NCI-H187 treated with DMSO at 0.1 percent for 48 hours (cell line): ENCODE measurements at places on chromosomes 16 and 17.
A peak's percentile ranks its signal among the peaks of the same experiment; 100 is the strongest.

GRCh38 chr17:9170853-9171252 lies 149.5 kb downstream of the NTN1 start:
- DNase-seq = no peak

GRCh38 chr17:82433560-82434215 lies 15.3 kb upstream of the OGFOD3 start:
- DNase-seq = no peak

DNA sequence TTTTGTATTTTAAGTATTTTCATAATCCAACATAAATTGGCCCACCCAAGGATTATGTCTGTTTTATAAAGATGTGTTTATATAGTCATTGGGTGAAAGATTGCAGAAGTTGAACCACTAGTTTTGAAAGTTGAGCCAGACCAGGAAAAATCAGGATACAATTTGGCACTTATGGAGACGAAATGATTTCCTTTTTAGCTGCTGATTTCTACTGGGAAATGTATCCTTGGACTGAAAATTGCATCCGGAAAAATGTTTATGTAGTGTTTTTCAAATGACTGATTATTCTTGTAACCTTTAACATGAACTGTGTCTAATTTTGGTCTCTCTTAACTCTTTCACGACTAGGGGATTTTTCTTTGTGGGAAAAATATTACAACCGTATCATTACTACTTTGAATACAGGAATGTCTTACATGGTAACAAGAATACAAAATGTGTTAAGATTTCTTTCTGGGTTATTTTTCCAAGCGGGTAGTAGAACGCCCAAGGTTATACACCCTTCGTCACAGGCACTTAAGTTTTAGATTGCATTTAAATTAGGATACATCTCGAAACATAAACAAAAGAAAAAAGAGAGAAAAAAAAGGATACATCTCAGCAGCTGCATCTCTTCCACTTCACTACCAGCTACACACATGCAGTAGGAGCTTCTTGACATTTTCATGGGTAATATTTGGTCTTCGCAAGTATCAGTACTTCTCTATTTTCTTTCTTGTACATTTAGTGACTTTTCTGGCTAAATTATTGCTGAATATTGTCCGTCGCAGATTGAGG lies 273.0 kb upstream of the TBX2 start:
- DNase-seq = peak; percentile 10

GRCh38 chr17:57755480-57756070 lies 10.5 kb upstream of the CCDC182 start:
- no peak for DNase-seq

- no peak for DNase-seq
These were observed 52.4 kb upstream of the ETV4 start for GRCh38 chr17:43598357-43599045.

DNA sequence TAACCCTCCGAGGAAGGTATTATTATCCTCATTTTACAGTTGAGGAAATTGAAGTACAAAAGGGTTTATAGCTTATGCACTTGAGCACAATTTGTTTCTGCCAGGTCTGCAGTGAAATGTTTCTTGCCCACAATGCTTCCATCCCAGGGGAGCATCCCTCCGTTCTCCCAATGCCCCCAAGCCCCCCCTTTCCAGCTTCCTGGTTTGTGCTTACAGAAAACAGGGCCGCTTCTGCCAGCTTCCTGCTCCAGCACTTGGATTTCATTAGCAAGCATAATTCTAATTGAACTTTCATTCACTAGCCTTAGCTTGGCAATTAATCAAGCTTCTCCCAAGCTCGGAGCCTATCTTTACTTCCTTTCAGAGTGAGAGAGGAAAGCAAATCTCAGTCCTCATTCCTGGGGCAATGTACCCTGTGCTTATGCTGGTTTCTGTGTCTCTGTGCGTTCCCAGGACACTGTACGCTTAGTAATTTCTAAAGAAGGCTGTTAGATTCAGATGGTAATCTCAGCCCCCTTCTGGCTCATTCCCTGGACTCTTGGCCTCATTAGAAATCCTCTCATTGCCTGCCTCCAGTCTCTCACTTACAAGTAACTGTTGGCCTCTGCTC lies 141.6 kb downstream of the HS3ST2 start:
- DNase-seq = no peak

DNA sequence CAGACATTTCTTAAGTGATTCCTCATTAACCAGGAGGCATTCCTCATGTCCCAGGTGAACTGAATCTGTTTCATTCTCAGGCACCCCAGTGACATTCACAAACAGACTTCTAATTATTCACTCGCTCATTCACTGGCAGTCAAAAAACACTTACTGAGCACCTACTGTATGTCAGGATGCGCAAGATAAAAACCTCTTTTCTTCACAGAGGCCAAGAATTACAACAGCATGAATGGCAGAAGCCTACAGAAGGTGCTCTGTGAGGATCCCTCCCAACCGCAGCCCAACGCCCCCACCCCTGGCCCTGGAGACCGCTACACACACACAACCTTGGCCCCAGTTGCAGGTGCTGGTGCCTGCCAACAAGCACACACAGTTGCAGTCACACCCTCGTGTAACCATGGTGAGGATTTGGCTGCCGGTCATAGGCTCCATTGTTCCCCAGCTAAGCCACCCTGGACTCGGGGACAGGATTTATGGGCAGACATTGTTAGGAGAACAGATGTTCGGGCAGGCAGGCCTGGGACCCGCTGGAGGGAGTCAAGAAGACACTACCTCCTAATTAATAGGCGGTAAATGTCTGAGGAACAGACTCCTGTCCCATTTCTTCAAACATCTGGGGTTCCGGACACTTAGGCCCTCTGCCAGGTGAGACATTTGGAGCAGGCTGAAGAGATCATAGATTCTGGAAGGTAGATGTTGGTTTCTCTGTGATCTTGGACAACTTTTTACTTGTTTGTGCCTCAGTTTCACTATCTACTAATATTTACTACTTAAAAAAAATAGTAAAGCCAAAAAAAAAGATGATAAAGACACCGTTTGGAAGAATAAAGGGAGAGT lies 43.2 kb downstream of the CUEDC1 start:
- DNase-seq = peak; percentile 44

DNA sequence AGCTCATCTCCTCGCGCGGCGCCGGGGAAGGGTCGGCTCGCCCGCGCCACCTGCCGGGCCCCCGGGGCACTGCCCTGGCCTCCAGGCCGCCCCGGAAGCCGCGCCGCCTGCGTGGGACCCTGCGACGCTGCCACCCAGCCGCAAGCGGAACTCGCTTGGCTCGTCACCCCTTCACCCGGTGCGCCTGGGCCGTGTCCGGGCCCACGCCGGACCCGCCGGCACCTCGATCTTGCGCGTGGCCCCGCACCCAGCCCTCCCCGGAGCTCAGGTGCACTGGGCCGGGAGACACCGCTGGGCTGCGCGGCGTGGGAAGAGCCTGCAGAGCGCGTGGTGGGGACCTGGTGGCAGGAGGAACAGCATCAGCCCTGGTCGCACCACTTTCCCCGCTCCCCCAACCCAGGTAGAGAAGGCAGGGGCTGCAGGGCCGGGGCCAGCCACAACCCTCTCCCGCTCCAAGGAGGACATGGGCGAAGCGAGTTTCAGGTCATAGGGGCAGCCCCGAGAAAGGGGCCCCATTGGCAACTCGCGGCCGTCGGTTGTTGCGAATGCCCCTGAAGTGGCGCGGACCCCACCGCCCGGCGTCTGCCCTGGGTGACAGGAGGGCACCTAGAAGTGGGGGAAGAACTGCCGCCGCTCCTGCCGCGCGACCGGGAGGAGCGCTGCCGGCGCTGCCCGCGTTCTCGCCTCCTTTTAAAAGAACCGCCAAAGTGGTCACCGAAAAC lies 363 bp upstream of the MIF4GD start:
- no peak for DNase-seq

GRCh38 chr17:39094607-39095308 lies 56.7 kb downstream of the PLXDC1 start:
- no peak for DNase-seq

- no peak for DNase-seq
These were observed 198.9 kb downstream of the ZFHX3 start for GRCh38 chr16:72848759-72849664.

GRCh38 chr16:19131825-19132218 lies 18.1 kb downstream of the ITPRIPL2 start:
- DNase-seq = no peak

DNA sequence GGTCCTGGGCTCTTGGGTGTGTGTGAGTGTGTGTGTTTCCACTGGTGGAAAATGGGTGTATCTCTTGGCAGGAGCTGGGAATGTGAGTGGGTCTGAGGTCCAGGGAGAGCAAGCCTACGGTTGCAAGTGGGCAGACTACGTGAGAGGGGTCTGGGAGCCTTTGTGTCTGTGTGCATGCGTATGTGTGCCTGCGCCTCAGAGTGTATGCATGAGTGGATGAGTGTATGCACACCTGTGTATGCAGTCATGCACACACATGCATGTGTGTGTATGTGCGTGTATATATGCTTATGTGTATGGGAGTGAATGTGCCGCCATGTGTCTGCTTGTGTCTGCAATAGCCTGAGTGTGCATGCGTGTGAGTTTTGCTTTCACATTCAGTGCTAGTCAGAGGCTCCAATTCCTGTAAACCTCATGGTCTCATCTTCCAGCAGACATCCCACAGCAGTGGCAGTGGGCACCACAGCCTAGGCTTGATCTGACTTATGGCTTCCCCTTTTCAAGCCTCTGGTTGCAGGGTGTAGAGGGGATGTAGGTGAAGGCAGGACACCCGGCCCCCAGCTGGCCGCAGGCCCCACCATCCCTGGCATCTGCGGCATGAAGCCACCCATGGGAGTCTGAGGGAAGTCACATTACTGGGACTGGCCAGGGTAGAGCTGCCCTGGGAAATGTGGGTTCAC lies 19.7 kb upstream of the RMI2 start:
- no peak for DNase-seq

DNA sequence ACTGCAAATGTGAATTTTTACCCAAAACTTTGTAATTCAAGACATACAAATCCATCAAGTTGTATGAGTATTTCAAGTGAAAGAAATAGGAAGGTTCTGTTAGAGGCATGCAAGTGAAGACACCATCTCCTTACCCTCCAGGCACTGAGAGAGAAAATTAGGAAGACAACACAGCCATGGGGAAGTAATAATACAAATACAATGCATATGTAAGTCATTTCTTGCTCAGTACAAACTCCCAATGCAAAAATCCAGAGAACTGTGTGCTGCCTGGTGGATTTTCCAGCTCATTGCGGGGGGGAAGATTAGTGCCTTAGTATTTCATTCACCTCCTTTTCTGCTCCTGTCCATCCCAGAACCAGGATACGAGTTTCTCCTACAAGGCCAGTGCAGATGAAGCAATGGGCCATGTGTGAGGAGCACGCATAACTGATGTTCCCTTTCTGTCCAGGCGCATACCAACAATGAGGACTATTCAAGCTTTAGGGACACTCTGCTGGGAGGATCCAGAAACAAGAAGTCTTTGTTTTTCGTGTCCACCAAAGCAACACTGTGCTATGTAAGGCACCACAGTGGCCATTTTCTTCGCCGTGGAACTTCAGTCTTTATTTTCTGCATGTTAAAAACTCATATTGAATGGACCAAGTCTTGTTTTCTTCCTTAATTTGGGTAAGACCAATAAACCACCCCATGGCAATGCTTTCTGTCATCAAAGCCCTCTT lies 143.7 kb upstream of the RCVRN start:
- DNase-seq = no peak

DNA sequence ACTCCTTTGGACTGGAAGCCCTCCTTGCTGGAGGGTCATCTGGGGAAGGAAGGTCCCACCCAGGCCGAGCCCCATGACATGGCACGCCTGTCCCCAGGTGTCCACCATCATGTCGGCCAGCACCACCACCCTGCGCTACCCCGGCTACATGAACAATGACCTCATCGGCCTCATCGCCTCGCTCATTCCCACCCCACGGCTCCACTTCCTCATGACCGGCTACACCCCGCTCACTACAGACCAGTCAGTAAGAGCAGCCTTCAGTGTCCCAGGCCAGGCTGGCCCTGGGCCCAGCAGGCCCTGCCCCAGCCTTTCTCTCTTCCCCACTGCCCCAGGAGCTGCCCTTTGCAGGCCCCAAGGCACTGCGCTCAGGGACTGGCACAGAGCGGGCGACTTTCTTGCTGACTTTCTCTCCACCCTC lies 6.5 kb downstream of the TUBG2 start:
- no peak for DNase-seq

DNA sequence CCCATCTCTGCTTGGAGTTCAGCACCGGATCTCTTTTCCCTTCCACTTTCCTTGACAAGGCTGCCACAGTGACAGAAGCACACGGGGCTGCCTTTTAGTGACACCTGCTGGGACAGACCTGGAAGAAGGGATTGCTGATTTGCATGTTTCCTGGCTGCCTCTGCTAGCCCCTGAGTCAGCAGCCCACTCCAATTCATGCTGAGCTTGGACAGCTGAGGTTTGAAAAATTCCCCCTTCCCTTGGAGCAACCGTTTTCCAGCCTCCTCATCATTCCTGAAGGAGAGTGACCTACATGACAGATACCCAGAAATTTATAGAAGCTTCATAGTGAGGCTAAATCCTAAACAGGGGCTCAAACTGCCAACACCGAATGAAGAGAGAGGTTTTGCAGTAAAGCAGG lies 18.8 kb upstream of the RBL2 start:
- no peak for DNase-seq

DNA sequence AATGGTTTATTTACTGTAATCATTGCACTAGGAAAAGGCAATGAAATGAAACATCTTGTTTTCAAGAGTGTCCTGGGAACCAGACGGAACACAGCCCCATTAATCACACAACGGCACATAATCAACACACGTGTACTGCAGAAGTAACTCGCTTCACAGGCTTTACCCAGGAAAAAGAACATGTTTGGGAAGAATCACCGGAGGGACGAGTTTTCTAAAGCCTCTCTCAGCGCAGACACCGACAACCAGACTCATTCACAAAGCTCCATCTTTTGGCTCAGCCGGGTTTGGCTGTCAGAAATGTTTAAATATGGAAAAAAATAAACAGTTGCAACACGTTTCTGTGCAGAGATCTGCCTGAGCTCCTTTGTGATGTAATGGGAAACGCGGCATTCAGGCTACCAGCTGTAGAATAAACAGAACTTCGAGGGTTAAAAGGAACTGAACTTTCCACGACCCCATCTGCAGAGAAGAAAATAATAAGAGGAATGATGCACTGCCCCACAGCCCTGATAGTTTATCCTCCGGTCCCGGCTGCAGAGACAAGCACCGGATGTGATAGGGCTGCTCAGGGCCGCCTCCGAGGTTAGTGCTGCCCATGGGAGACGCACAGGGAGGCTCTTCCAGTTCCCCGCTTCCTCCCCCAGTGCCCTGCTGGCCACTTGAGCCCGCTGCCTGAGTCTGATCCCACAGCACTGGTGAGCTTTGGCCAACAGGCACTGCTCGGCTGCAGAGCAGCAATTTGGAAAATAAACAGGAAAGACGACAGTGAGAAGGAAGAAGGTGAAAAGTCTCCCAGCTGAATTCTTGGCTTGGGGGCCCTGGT lies 119.8 kb downstream of the HIC1 start:
- no peak for DNase-seq
